ENCODE measurements at places on chromosomes 3 and 15. TPM values are rescaled to one million over a fixed set of nuclear protein-coding genes. Genes with fewer than 3 reads are reported as not detected.

Gene UNC13C
- total RNA-seq = 4.2 TPM

DNA sequence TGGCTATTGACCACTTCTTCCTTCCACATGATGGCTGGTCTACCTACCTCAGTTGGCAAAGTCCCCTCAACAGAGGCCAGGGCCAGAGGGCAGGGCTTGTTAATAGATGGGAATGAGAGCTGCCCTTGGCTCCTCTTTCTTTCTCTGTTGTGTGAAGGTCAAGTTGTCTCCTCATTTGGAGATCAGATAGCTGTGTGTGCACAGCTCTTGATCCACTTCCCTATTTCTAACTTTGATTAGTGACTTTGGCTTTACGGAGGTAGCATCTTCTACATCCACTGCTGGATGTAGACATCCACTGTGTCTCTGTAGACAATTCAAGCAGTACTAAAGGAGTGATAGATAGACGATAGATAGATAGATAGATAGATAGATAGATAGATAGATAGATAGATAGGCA lies 270.8 kb upstream of the LRRFIP2 start:
- DNase-seq = no peak

Gene FOXB1
- not detected for total RNA-seq

Gene FGF12
- total RNA-seq = 0.75 TPM

Gene SLC12A8
- not detected for total RNA-seq

DNA sequence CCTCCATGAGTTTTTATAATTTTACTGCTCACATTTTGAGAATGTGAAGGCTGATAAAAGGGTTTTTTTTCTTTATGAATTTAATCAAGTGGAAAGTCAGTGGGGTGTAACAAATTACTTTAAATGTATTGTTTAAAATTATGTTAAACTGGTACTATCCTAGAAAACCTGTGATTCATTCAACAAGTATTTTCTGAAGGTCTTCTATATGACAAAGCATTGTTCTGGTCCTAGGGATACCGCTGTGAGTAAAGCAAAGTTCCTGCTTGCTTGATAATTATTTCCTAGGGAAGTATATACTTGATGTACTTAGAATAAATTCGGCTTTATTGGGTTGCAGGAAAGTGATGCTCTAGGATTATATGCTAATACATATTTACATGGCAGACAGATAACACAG lies 152.8 kb upstream of the GOLGA6L4 start:
- DNase-seq = no peak

DNA sequence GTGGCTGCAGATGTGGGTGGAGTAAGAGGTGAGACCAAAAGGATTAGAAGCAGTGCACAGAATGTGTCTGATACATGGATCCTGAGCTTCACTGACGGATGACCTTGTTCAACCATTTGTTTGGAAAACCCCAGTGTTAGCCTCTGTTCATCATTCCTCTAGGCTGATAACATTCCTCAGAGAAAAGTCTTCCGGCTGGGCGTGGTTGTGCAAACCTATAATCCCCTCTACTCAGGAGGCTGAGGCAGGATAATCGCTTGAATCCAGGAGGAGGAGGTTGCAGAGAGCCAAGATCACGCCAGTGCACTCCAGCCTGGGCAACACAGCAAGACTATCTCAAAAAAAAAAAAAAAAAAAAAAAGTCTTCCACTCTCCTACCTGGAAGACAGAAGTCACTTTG lies 23.1 kb upstream of the CHD2 start:
- no peak for DNase-seq

Gene TMEM40
- 0.62 TPM for total RNA-seq

DNA sequence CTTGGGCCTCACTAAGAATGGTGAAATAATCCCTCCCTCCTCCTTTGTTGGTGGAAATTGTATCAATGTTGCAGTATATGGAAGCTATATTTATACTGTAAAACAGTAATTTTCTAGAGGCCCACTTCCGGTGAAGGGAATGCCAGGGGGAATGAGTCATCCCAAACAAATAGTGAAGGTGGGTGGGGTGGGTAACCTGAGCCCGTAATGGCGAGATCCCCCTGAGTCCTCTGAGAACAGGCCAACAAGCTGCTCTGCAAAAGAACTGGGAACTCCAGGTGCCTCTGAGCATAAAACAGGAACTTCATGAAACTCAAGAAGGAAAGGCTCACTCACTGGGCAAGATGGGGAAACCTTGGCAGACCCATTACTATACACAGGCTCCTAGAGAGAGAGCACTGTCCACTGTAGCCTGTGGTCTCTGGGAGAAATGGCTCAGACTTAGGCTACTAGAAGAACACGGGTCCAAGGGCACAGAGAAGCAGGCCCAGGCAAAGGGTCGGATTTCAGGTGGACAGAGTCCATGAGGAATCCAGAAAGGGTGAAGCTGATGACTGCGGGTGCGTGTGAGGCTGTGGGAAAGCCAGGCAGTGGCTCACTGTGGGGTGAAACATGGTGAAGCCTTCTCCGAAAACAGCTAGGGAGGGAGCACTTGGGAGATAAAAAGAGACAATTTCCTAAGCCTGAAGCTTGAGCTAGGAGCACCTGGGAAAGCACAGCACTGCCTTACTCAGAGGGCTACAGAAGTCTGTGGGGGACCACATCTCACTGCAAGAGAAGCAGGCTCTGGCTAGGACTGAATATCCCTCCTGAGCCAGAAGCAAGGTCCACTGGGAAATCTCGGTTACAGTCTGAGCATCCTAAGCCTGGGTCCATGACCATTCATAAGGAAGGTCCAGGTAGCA lies 19.8 kb downstream of the LARP6 start:
- DNase-seq = no peak

DNA sequence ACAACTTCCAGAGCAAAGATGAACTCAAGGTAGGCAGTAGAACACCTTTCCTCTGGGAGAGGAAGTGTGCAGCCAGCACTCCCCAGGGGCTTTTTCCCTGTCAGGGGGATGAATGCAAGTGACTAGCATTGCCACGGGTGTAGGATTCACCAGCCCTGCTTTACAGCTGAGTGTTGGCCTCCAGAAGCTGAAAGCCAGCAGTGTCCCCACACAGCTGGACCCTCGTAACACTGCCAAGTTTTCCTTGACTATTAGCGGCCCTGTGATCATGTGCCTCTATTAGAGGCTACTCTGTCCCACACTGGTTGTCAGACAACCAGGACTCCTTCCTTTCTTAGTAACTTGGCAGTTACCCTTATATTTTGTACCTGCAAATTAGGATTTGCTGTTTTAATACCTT lies 104.9 kb upstream of the MANF start:
- DNase-seq = no peak

Gene RBP2
- not detected for total RNA-seq

- DNase-seq = no peak
These were observed 148.6 kb downstream of the CACNA2D3 start for GRCh38 chr3:54270816-54271526.

- no peak for DNase-seq
These were observed 55.3 kb upstream of the LEKR1 start for GRCh38 chr3:156770699-156771414.

DNA sequence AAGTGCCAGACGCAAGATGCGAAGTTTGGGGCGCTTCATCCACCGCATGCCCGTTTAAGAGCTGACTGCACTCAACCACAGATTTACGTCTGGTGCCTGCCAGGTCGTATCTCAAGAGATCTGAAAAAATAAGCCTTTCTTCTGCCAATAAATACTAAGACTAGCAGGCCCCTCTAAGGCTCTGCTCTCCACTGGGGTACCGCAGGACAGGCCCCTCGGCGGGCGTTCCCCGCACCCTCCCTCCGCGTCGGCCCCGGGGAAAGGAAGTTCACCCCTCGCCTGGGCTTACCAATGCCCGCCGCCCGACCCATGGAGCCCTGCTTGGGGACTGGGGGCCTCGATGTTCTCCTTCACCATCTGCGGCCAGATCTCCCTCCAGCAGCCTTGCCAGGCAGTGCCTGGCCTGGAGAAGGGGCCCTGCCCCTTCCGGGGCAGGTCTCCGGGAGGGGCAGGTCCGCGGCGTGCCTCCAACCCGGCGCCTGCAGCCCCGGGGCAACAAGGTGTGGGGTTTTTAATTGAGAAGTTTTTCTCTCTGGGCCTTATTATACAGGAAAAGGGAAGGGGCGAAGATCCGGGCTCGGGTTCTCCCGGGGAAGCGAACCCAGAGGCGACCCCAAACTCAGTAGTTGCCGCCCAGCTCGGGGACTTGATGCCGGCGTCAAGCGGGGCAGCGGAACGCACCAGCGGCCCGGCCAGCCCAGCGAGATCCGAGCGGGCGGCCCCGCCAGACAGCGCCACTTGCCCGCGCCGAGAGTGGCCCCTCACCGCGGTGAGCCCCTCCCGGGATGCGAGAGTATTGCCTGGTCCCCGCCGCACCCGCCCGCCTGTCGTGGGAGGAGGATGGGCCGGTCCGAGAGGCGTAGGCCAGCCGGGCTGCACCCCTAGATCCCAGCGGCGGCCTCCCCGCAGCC lies 735 bp downstream of the GOLGA8B start:
- DNase-seq = no peak

Gene CATSPER2
- total RNA-seq = 1.2 TPM

GRCh38 chr15:39657181-39657580 lies 76.3 kb downstream of the THBS1 start:
- no peak for DNase-seq
